Lower leg skin (tissue), 4 donors: ENCODE measurements at places on chromosomes 3 and 15. TPM values are rescaled to one million over a fixed set of nuclear protein-coding genes. Genes with fewer than 3 reads are reported as not detected.

- DNase-seq, result no peak
Measured at GRCh38 chr3:117306299-117306698, 596.7 kb downstream of the TUSC7 start.

- peak; percentile 85 for DNase-seq
Measured at GRCh38 chr3:42507252-42507651, 4.8 kb downstream of the VIPR1 start.

The FGD5 gene
- 7.0 TPM for total RNA-seq

DNA sequence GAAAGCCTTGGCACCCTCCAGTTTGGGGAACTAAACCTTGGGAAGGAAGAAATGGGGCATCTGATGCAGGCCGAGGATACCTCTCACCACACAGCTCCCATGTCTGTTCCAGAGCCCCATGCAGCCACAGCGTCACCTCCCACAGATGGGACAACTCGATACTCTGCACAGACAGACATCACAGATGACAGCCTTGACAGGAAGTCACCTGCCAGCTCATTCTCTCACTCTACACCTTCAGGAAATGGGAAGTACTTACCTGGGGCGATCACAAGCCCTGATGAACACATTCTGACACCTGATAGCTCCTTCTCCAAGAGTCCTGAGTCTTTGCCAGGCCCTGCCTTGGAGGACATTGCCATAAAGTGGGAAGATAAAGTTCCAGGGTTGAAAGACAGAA lies 7.7 kb downstream of the MAP1A start:
- no peak for DNase-seq

The CEMIP gene
- total RNA-seq, result 9.7 TPM

DNA sequence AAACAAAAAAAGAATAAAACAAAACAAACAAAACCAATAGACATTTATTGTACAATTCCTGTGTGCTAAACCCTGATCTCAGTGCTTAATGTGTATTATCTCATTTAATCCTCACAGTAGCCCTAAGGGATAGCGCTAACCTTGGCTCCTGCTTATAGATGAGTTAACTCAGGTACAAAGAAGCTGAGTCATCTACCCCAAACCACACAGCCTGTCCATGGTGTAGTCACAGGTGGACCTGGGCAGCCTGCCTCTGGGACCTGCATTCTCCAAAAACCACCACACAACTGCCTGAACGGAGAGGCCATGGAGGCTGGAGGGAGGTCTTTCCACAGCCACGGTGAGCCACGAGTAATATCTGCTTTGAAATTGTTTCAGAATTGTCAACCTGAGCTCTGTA lies 5.5 kb upstream of the CLN6 start:
- DNase-seq, result peak; percentile 43

DNA sequence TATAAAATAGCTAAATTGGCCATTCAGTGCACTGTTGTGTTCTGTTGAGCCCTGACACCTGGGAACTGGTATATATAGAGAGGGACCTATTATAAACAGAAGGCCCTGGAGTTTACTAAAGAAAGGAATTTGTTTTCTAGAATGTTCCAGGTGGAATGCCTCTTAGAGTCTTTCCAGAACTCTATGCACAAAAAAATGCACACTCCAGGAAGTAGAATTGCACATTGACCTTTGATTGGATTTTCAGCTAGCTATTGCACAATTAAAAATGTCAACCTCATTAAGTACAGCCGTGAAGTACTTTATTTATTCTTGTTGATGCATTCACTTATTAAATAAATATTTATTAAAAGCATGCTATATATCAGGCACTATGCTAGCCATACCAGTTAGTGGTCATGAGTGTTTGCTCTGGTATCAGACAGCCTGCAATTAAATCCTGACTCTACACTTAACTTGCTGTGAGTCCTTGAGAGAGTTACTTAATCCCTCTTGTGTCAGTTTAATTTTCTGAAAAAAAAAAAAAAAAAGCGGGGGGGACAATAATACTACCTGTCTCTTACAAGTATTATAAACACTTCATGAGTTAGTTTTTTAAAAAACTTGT lies 40.8 kb downstream of the NDUFB4 start:
- no peak for DNase-seq

GRCh38 chr15:41417418-41418195 lies 712 bp downstream of the RTF1 start:
- DNase-seq, result peak; percentile 19

DNA sequence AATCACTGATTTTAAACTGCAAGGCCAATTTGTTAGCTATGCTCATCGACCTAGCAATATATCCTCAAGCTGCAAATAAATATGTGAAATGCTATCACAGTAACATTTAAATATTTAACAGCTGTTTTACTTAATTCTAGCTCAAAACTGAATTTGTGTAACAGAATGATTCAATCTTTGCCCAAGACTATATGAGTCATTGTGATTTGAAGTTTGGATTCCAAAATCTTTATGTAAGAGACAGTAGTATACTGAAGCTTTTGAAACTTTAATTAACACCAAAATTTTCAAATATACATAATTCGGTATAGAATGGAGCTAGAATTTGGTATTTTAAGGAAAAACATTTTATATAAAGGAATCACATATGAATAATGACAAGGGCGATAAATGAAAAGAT lies 603.0 kb upstream of the ROBO2 start:
- no peak for DNase-seq

DNA sequence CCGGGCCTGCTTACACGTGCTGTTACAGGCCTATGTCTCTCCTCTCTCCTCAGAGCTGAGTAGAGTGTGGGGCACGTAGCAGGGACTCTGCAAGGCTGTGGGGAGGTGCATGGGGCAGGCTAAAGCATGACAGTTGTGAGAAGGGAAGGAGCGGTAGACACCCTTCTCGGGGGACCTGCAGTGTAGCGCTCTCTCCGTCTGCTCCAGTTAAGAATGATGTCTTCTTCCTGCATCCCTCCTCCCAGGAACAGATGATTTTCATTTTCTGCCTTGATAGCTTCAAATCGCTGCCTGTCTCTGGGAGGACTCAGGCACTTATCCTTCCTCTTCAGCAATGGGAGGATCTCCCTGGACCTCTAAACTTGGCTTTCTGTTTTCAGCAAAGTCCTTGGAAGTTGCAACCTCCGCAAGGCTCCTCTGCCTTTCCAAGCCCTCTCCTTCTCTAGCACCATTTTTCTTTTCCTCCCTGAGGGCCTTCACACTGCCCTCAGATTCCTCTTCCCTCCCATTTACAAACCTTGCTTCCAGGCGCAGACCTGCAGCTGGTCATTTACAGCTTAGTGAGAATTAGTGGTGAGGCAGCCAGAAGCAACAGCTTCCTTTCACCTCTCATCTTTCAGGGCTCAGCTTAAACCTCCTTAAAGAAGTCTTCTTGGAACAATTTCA lies 23.4 kb upstream of the TLE3 start:
- no peak for DNase-seq

DNA sequence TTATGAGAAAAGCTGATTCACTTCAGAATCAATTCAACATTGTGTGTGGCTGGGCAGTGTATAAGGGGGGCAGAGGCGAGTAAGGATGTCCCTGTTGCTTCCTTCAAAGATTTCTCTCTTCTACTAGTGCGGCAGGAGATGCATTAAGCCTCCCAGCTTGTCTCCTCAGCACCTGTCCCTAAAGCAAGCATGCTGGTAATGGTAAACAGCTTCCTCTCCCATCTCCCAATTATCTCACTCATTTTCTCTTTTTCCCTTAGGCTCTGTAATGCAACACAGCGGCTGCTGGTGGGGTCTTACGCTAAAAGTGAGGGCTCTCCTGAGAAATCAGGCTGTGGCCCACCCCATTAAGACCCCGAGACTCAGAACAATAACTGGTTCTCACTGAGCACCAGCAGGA lies 306.4 kb upstream of the ROPN1 start:
- DNase-seq, result no peak

DNA sequence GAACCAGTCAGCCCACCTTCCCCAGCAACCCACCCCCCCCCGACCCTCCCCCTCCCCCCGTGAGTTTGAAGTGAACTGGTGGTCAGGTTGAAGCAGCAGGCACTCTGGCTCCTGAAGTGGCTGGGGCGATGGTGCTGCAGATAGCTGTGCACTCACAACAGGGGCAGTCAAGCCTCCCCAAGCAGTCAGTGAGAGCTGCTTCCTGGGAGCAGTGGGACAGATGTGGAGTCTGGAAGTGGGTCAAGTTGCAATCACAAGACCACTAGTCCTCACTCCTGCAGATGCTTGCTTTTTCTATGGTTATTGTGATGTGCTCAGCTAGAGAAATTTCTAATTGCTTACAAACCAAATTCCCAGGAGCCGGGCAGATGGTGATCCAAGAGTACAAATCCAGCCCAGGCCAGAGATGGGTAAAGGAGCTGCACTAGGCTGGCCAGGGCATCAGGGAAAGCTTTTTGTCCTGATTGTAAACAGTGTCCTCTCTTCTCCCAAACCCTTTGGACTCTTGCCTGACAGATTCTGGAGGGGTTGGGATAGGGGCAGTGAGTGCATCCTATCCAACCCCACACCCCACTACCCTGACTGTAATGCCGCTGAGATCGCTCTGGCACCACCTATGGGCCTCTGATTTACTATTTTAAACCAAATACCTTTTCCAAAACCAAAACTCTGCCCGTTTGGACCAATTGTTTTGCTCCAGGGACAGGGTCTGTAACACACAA lies 9.8 kb upstream of the CLPX start:
- peak; percentile 83 for DNase-seq

The ARIH1 gene
- total RNA-seq, result 124 TPM
